ENCODE measurements at places on chromosomes 4 and X.
A peak's percentile ranks its signal among the peaks of the same experiment; 100 is the strongest.

- DNase-seq = peak; percentile 85
Observed at GRCh38 chr4:153497988-153498967, 32.1 kb downstream of the TMEM131L start.

- DNase-seq = no peak
Observed at GRCh38 chr4:96112631-96113030, 272.7 kb downstream of the PDHA2 start.

- no peak for DNase-seq
Observed at GRCh38 chr4:22063613-22064012, 115.0 kb upstream of the KCNIP4 start.

- DNase-seq = no peak
Observed at GRCh38 chrX:125492439-125492838, 172.8 kb downstream of the TEX13C start.

- peak; percentile 1 for DNase-seq
Observed at GRCh38 chr4:105709081-105709450, 482 bp downstream of the GSTCD start.

DNA sequence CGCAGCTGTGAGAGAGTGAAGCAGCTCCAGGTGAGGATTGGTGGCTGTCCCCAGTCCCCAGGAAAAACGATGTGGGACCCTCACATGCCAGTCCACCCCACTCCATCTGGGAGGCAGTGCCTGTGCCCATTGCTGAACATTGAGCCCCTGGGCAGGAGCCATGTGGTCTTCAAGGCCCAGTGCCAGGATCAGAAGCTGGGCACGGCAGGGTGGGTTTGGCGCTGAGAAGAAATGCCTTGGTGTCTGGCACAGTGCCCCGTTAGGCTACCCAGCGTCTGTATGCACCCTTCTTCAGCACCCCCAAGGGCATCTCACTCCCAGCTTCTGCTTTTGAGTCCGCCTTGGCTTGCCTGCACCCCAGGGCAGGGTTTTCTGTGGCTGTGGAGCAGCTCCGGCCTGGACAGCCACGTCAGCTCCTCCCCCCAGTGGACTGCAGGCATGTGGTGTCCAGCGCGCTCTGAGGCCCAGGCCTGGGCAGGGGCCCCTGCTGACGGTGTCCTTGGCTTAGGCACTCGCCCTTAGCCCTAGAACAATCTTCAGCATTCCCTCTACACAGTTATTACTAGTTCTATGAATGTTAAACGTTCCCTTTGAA, 28.6 kb downstream of the RGS12 start:
- no peak for DNase-seq

- no peak for DNase-seq
Observed at GRCh38 chr4:109972786-109973528, 60.3 kb downstream of the EGF start.

DNA sequence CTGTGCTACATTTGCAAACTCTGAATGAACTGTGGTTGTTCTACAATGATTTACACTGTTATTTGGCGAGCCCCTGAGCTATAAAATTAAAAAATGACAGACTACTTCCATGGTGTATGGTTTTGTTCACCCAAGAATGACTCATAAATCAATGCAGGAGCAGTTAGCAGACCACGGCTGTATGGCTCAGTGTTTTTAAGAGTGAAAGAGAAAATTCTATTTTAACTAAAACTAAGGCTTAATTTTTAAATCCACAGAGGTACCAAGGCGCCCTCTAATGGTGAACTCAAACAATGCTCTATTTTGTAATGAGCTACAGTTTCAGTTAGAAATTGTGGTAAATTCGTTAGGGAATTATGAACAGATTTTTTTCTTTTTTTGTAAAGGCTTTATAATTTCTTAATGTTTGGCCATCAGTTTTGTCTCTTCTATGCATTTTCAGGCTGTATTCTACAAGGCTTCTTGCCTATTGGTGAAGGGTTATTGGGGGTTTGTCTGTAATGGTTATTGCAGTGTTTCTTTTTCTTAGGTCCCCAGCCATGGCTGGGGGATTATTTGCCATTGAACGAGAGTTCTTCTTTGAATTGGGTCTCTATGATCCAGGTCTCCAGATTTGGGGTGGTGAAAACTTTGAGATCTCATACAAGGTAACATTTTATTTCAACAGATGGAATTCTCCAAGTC, 32.5 kb downstream of the HMGB2 start:
- peak; percentile 36 for DNase-seq

GRCh38 chrX:68848189-68848940, 19.5 kb downstream of the EFNB1 start:
- no peak for DNase-seq

DNA sequence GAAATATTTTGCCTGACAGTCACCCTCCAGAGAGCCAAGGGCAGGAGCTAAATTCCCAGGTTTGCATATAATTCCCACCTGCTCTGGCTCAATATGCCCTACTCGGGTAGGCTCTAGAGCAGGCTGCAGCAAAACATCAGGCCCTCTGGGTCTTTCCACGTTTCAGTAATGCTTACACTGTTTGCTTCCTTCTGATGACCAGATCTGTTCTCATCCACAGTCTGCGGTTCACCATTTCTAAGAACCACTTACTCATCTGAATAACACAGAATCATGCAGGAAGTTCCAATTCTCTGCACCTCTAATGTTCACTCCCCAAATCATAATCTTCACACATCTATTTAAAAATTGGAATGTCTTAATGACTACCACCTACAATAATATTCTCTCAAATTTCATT, 141.4 kb downstream of the PPP3CA start:
- DNase-seq = peak; percentile 22

DNA sequence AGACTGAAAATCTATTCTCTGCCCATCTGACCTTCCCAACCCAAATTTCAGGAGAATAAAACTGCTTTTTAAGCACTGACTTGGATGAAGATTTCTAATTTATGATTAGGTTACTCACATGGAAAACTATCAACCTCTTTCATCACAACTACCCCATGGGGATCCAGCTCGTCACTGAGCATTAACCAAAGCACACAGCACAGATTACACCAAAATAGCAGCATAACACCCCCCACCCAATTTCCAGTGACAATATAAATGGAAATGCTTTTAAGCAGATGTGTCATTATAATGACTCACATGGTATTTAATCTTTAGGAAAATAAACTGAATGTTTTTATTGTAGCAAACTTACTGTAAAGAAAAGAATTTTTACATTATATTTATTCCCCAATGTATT, 9.7 kb downstream of the SERTM2 start:
- DNase-seq = peak; percentile 44

DNA sequence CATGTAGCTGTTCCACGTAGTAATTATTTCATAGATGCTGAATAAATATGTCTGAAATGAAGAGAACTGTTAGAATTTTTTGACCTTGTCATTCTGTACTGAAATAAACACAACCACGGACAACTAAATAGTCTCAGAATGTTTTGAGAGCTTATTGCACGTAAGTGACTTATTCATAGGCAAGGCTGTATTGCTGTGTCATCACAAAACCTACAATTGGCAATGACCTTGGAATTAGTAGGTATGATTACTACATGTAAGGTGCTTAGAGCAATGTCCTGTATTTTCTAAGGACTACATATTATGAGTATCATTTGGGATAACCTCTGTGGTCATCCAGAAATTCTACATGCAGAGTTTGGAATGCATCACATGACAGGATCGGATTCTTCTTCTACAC, 237.2 kb upstream of the PUDP start:
- DNase-seq = peak; percentile 1

Measured in fibroblast of skin of scalp (primary cell).